Retina (tissue), 1 donor: ENCODE measurements at places on chromosomes 3 and 15.

GRCh38 chr3:175179055-175179454 is 319.9 kb downstream of the NAALADL2 start:
- no peak for DNase-seq

DNA sequence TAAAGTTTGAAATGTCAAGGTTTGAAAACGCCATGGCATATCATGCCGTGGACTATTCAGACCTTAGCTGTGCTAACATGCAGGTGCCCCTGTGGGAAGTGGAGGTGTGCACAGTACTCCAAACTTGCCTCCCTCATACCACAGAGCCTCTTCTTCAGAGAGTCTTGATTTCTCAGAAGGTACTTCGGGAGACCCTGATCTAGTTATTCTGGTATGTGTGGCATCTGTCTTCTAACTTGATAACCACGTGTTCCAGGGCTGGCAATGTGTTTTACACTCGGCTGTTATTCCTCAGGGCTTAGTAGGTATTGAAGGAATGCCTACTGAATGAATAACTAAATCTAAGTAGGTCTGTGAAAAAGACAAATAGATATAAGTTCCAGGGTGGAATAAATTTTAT is 309.9 kb downstream of the CLSTN2 start:
- no peak for DNase-seq

DNA sequence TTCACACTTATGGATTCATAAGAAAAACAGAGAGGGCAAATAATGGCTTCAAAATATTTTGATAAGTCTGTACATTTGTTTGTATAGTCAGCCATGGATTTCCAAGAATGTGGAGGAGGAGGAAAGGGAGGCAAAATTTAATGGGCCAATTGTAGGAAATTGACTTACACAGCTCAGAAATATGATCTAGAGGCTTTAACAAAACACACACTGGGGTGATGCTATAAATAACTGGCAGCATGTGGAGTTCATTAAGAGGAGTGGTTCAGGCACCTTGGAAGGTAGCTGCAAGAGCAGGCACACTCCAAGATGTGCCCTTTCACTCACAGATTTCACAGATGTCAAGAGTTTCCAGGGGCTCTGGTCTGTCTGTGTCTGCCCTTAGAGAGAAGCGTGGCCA is 193.4 kb upstream of the RASGRP1 start:
- no peak for DNase-seq

DNA sequence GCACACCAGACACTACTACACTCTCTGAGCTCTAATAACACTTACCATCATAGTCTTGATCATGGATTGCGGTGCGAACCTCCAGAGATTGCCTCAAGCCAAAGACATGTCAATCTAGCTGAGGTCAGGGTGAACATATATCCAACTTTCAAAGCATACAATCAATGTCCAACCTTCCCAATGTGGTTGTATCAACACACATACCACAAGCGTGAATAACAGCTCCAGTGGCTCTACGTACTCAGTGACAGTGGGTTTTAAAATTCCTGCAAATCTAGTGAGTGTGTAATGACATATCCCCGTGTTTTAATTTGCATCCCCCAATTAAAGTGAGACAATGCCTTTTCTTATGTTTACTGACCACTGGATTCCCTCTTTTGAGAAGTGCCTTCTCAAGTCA is 29.6 kb downstream of the SFMBT1 start:
- DNase-seq = no peak

DNA sequence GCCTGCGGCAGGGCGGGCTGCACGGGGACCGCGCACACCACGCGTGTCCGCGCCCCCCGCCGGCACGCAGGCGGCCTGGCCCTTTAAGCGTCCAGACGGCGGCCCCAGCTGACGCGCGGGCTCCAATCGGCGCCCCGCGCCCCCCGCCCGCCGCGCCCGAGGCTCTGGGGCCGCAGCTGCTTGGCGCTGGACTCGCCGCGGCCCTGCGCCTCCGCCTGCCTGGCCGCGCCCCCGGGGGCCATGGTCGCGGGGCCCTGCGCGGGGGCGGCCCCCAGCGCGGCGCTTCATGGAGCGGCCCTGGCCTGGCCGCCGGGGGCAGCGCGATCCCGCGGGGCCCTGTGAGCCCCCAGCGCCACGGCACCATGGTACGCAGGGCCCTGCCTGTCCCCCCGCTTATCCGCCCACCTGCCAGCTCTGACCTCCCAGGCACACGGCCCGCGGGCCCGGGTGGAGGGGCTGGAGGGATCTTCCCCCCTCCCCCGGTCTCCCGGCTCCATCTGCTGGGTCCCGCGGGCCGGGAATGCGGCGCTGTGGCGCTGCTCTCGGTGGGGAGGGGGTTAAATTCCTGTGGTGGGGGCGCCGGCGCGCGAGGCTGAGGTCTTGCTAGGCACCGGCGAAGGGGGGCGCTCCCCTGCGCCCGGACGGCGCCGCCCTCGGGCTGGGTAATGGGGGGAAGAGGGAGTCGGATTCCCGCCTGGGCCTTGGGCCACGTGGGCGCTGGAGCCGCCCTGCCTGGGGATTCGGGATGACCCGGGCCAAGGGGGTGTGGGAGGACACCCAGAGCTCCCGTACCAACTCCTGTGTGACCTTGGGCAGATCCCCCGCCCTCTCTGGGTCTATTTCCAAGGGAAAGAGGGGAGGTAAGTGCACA is 1.1 kb downstream of the ZBTB47 start:
- peak; percentile 78 for DNase-seq

DNA sequence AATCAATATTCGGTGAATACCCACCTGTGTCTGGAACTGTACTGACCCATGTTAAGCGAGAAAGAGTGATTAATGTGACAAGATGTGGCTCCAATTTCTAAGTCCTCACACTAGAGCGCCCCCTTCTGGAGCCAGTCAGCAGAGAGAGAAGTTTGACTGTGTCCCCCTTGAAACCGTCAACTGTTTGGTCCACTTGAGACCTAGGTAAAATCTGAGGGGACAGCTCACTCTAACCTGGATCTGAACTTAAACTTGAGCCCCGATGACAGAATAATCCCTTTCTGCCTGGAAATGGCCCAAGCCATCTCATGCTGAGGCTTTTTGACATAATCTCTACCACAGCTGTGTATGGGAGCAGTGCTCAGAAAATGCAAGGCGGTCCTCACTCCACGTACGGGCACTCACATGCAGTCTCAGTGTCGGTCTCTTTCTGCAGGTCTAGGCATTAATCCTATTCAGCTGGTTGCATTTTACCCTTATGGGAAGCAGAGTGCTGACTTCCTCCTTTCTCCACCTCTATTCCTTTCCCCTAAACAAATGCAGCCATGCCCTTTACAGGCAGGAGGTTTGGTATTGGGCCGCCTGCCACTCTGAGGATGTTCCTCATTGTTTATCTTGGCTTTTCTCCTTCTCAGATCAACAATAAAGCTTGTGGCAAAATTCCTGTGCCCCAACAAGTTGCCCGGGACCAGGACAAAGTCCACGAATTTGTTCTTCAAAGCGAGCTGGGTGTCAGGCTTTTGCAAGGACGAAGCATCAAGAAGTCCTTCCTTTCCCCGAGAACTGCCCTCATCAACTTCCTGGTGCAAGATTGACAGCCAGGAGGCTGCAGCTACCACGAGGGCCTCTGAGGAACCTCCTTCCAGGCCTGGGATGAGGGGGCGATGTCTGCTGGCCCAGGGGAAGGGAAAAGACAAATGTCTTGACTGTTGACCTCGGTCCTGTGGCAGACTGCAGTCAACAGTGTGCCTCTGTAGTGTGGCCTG is 47.5 kb upstream of the LIMD1 start:
- DNase-seq = no peak

GRCh38 chr15:95365511-95366107 is 964.9 kb upstream of the NR2F2 start:
- no peak for DNase-seq

DNA sequence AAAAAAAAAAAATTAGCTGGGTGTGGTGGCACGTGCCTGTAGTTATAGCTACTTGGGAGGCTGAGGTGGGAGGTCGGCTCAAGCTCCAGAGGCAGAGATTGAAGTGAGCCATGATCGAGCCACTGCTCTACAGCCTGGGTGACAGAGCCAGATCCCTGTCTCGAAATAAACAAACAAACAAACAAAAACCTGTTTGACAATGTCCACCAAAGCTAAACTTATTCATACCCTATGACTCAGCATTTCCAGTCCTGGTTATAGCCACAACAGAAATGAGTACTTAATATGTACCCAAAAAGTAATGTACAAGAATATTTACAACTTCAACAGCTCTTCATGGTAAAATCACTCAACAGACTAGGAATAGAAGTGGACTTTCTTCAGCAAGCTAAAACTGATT is 31.1 kb downstream of the SERP1 start:
- DNase-seq = no peak

DNA sequence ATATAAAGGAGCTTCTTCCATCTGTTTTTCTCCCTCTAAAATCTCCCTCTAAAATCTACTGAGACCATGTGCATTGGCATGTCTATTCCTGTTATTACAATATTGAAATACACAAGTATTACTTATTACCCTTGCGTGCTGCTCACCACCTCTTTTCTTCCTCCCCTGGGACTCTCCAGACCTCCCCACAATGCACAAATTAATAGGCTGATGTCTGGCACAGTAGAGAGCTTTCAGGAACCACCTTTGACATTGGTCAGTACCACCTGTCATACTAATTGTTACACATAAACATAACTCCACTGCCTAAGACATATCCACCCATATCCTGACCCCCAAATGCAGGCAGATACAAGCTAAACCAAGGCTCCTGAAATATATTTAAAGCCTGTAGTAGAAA is 722.6 kb downstream of the FHIT start:
- no peak for DNase-seq

DNA sequence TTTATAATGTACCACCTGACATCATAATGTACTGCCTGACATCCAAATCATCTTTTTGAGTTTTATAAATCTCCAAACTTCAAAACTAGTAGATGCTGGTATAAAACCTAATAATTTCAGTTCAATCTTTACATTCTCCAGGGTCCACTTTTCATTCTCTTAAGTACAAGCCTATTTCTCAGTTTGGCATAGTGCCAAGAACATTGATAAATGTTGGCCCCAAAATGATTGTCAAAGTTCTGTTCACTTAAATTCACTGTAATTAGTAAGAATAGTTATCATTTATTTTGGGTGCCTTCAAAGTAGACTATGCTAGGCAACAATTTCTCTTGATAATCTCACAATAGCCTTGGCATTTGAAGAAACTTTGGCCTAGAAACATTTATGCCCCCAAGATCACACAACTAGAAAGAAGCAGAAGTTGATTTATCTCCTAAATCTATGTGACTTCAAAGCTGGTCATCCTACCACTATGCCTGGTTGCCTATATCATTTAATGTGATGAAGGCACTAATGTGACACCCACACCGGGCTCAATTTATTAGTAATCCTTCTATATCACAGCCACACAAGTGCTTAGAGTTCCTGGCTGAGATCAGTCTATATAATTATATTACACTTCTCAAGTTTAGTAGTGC is 101.7 kb downstream of the ZNF609 start:
- no peak for DNase-seq

DNA sequence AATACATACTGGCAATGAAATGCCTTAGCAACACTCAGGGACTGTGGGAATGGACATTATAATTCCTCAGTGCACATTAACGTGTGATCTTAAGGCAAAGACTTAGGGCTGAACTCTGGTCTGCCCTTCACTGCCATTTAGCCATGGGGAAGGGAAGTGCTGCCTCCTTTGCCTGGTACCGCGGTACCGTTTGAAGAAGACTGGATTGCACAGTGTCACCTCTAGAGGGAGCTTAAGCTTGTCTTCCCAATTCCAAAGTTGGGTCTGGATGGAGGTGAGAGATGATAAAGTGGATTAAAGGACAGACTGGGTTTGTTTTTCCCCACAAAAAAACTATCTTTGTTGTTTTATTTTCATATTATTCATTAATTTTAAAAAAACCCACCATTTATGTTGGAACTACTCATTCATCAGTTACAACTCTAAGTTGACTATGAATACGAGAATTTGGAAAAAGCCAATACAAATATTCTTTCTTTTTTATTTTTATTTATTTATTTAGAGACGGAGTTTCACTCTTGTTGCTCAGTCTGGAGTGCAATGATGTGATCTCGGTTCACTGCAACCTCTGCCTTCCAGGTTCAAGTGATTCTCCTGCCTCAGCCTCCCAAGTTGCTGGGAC is 60.0 kb upstream of the SYN2 start:
- peak; percentile 15 for DNase-seq

DNA sequence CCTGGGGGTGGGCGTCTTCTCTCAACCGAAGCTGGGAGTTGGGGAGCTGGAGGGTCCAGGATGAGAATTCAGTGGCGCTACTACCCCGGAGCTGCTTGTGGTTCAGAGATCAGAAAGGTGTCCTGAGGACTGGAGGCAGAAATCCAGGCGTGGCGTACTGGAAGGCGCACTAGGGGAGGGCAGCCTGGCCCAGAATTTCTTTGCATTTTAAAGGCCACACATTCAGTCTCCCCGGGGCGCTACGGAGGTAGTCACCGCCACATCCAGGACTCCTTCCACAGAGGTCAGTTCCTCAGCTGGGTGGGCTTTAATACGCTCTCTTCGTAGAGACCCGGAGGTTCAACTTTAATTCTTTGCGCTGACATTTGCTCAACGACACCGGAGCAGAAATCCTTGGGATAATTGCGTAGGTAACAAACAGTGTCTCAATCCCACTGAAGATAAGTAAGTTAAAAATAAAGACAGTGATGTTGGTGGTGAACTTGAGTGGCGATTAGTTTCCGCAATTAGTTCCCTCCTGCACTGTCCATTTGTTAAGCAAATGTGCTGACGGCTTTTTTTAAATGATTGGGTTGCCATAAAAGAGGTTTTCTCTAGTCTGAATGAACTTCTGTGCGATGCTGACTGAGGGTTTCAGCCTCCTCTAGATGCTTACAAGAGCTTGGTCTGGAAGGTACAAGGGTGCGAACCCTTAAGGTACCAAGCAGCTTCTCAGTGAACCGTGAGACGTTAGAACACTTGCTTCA is 535 bp downstream of the MCTP2 start:
- DNase-seq = peak; percentile 58

GRCh38 chr3:39150803-39151631 is 2.4 kb downstream of the CSRNP1 start:
- DNase-seq = peak; percentile 61

- peak; percentile 40 for DNase-seq
These were observed 783.0 kb upstream of the ARPP21 start for GRCh38 chr3:34856081-34856947.

GRCh38 chr3:36372534-36372935 is 7.8 kb upstream of the STAC start:
- DNase-seq = no peak

DNA sequence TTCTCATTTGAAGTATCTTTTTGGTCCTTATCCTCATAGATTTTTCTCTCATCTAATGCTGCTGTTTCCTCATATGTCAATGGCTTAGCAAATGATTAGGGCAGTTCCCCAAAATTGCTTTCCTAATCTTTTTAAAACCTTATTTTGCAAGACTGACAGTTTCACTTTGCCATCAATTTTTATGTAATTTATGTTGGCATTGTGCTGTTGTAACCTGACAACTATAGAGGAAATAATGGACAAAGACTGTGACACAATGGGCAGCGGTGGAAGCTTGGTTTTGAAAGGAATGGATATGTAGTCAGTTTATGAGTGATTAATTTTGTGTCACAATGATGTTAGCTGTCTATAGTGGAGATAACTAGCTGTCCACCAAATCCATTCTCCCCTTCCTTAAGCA is 10.6 kb upstream of the SH3BP5 start:
- no peak for DNase-seq

GRCh38 chr3:30707825-30708224 is 101.4 kb downstream of the TGFBR2 start:
- no peak for DNase-seq
